NCI-H1436 (cell line): ENCODE measurements at places on chromosomes 2 and 18.

DNA sequence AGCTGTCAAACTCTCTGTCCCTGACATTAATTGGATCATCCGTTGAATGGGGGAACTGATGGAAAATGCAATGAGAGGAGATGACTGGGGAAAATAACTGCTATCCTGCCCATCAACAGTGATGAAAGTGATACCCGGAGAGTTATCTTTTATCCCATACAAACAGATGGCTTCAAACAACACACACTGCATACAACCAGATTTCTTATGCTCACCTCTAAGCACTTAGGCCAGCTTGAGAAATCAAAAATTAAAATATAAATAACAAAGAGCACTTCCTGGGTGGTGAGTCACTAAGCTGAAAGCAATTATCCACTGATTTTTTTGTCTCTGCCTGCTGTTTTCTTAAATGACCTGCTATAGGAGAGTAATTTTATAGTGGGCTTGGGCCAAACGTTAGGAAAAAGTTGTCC lies 237.6 kb upstream of the RGPD4 start:
- peak; percentile 90 for DNase-seq

- DNase-seq: no peak
Measured at GRCh38 chr18:54215069-54215468, 9.4 kb downstream of the MBD2 start.

DNA sequence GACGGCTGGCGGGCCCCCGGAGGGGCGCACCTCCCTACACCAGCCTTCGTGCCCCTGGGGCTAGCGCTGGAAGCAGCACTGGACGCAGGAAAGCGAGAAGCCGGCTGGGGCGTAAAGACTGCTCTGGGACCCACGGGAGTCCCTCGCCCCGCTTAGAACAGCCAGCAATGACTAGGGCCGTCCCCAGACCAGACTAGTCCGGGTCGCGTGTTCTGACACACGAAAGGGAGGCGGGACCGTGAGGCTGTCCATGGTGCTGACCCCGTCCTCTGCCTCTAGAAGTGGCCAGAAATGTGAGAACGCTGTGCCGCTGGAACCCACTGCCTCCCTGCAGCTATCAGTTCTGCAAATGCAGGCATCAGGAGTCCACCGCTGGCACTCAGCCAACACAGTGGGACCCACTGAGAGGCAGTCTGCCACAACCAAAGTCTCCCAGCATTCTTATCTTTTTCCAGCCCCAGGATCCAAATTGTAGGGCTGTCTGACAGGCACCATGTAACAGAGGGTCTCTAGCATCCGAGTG lies at the start of gene UCN:
UCN (minus strand) TSS at position 87 of the 523 bp plus-strand sequence. CDS start 550 bp downstream, outside the sequence.
- DNase-seq: no peak

DNA sequence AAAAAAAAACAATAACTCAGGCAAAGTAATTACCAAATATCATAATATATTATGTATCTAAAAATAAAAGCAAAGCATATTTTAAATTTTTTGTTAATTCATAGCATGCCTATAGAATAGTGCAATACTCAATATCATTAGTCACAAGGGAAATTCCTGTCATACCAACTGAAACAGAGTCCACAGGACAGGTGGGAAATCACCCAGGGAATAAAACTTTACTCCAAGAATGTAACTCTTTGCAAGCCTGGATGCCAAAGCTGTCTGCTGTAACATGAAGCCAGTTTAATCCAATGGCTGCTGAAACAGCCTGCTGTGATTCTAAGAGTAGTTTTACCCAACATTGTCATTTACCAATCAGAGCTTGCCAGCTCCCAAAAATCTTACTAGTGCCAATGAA lies 40.0 kb upstream of the SULT1C3 start:
- no peak for DNase-seq

DNA sequence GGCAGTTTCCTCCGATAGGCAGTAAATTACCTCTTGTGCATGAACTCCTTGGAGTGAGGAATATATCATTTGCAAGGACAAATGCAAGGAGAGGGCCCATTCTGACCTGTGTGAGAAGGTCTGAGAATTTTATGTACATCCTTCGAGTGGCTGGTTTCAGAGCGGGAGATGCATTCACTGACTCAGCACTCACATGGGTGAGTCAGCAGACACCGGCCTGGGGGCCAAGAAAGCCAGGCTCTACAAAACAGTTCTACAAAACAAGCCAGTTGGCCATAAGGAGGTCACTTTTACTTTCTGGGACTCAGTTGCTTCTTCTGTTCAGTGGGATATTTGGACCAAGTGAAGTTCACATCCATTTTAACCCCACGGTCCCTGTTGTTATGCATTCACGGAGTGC lies 35.3 kb downstream of the CYP26B1 start:
- DNase-seq: no peak

GRCh38 chr18:77087393-77088141 lies 45.0 kb downstream of the MBP start:
- no peak for DNase-seq

DNA sequence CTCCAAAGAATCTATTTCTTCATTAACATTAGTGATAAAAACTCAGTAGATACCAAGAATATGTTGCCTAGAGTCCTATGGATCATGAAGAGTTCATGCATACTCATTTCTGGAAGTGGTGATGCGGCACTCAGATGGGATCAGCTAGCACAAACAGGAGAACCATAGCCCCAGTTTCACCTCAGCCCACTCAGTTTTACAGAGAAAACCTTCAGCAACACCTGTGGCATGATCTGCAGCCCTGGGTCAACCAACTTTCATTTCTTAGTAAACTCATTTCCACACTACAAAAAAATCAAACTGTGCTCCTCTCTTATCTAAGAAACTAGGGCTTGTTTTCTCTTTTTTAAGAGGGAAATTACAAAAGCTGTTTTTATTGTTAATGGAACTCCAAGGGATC lies 569.4 kb downstream of the CCDC85A start:
- DNase-seq: no peak

- no peak for DNase-seq
Measured at GRCh38 chr2:20796374-20796791, 26.5 kb downstream of the LDAH start.

DNA sequence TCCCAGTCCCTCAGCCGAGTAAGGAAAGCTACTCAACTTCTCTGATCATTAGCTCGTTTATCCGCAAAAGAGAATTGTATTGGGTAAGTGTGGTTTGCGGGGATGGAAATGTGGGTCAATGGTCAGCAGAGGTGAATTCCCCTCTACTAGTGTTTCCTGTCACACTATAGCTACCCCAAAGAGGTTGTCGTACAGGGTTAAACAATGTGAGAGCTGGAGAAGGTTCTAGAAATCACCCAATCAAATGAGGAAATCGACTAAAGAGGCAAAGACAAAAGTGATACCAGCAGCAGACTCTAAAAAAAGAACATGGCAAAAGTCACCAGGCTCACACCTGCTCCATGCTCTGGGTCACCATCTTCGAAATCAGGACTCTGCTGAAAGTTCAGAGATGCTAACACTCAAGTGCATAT lies 144.7 kb upstream of the ITGA4 start:
- DNase-seq: no peak

DNA sequence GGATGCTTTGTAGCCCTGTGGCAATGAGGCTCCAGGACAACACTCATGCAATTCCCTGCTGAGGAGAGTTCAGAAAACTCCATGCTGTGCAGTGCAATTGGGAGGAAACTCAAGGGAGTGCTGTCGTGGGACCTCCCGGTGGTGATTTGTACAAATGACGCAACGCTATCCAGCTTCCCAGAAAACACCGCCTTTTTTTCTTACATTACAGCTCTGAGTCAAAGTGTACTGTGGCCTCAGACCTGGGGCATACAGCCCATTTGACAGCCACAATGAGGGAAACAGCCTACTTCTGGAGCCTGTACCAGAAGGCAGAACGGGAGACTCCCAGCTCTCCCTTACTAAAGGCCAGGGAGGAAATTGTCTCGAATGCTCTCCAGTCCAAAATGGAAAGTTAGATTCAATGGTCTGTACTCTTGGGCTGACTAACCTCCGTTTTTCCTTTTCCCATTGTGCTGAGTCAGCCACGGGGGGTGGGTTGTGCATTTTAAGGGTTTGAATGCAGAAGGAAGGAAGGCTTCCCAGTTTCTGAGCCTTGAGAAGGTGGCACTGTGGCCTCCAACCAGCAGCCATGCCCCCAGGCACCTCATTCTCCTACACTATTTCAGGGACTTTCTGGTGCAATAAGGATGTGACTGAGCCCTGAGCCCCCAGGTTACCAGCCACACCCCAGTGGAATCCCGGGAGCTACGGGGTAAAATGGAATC lies 16.4 kb upstream of the CYP1B1 start:
- no peak for DNase-seq

DNA sequence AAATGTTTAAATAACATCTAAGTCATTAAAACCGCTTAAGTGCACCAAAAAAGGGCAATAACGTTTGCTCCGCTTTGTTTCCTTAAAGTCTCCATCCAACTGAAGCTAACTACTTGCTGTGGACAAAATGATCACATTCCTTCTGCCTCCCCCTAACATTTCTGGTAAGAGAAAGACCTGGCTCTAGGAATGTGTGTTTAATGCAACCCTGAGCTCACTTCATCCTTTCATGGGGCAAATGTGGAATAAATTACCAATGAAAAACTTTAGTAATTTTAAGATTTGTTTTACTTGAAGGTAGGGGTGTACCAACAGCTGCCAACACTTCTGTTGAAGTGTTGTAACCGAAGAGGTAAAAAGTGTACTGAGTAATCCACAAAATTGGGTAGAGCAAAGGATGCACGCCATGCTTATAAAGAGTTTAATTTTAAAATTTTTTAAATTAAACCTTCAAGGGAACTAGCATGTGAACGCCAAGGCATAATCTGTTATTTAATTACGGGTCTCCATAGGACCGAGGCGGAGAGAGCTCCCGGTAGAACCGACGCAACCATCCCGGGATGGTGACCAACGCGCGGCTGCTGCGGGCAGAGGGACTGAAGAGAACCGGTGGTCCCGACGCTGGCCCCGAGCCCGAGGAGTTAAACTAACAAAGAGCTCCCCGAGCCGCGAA lies 1.1 kb downstream of the HNRNPLL start:
- DNase-seq: no peak
